Heart right ventricle (tissue), 16 donors: ENCODE measurements at places on chromosomes 2 and 18. TPM values are rescaled to one million over a fixed set of nuclear protein-coding genes. Genes with fewer than 3 reads are reported as not detected.
A peak's percentile ranks its signal among the peaks of the same experiment; 100 is the strongest.

- peaks cover 7% of the 10 kb centered on the region for H3K27me3 ChIP-seq
- no peak for DNase-seq
- no peaks in the 10 kb centered on the region for H3K36me3 ChIP-seq
- H3K27ac ChIP-seq: no peak overlapping the region
- H3K4me1 ChIP-seq: no peaks in the 10 kb centered on the region
These were observed 127.4 kb downstream of the DPP4 start for GRCh38 chr2:161946489-161947107.

DNA sequence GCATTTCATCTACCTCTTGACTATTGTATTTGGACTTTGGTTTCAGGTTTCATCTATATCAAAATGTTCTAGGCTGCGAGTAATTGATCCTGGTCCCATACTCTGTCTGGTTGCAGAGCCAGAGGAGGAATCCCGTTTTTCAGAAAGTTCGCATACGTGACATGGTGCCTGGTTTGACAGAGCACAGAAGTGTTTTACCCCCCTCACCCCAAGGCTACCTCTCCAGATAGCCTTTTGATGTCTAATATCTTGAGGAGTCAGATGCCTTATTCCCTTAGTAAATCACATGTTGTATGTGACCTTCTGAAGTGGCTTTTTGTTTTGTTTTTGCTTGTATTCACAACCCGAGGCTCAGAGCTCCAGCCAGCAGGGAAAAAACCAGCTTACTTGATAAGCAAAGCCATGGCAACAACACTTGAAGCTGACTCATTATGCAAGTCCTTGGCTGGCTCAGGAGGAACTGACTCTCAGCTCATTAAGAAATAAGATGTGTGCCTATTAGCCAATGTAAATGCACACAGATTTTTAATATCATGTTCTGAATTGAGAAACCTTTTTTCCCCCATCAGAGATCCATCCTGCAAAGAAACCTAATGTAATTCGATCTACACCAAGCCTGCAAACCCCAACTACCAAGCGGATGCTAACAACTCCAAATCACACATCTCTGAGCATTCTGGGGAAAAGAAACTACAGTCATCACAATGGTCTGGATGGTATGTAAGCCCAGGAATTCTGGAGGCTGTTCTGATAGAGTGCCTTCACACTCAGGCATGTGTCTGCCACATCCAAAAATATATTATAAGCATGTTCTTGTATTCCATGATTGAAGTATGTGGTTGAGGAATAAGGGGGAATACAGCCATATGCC lies 41.4 kb downstream of the OXER1 start:
- no peak overlapping the region for H3K27ac ChIP-seq
- H3K27me3 ChIP-seq: no peaks in the 10 kb centered on the region
- DNase-seq: peak; percentile 15

- no peak overlapping the region for H3K27ac ChIP-seq
- H3K4me3 ChIP-seq: no peak overlapping the region
- no peaks in the 10 kb centered on the region for H3K36me3 ChIP-seq
- H3K4me1 ChIP-seq: peaks cover 7% of the 10 kb centered on the region
- no peak for DNase-seq
These were observed 12.3 kb downstream of the TOGARAM2 start for GRCh38 chr2:28993206-28993960.

Gene TXNDC2
- total RNA-seq: not detected

GRCh38 chr2:7116511-7116910 lies 199.3 kb downstream of the RNF144A start:
- H3K36me3 ChIP-seq: no peaks in the 10 kb centered on the region
- H3K27ac ChIP-seq: no peak overlapping the region
- H3K27me3 ChIP-seq: no peaks in the 10 kb centered on the region
- H3K4me1 ChIP-seq: no peaks in the 10 kb centered on the region

DNA sequence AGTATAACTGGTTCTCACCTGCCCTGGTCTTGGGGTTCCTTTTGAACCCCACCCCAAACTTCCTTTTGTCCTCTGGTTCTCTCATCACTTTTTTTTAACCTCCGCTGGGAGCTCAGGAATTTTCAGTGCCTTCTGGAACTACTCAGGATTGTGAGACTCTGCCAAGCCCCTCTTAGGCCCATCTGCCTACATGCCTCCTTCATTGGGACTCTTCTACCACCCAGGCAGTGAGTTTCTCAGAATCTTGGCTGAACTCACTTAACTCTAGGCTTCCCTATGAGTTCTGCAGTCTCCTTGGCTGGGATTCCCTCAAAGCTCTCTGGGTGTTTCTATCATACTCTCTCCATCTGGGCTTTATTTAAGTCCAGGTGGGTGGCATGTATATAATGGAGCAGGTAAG lies 86.3 kb downstream of the MDH1 start:
- no peaks in the 10 kb centered on the region for H3K36me3 ChIP-seq
- H3K27ac ChIP-seq: no peak overlapping the region

DNA sequence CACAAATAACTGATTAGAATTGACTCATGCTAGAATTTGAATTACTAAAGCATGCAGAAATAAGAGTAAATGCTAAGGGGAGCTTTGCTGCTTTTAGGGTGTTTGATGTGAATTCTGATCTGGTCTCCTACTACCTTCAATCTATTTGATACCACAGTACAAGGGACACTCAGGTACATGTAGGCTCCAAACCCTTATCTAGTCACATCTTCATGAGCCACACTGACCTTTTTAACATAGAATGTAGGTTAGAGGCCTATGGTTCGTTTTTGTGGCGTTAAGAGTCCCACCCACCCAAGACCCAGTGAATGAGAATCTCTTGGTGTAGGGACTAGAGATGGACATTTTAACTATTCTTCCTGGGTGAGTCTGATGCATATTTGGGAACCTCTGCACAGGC lies 65.7 kb downstream of the PLCL1 start:
- no peak overlapping the region for H3K4me3 ChIP-seq
- H3K27ac ChIP-seq: no peak overlapping the region
- no peak for DNase-seq
- H3K4me1 ChIP-seq: peaks cover 45% of the 10 kb centered on the region
- no peaks in the 10 kb centered on the region for H3K27me3 ChIP-seq

Gene ASXL3
- total RNA-seq: 7.4 TPM
